ENCODE measurements at places on chromosomes 3 and 15.

DNA sequence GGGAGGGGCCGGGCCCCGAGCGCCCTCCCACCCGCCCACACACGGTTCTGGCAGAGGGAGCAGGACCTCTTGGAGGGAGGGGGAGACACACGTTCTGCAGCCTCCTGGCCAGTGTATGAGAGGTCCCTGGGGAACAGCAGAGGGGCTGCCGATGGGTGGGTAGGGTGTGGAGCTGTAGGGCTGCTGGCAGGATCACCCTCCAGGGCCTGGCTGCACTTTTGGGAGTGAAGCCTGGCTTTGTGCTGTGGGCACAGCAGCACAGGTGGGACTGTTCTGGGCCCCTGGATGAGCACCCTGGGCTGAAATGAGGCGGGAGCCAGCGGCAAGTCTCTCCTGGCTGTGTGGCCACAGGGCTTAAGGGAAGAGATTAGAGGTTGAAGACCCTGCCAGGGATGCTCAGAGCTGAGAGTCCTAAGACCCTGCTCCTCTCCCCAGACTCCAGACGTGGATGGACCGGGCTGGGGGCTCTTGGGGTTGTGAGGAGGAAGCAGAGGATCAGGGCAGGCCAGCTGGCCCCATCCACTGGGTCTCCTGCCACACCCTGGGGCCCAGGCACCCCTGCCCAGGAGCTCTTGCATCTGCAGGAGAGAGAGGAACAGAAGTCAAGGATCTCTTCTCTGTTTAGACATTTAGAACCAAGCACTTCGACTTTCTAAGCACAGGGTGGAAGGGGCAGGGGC is 45.2 kb downstream of the RGMA start:
- no peak overlapping the region for H3K4me3 ChIP-seq
- no peak for DNase-seq

GRCh38 chr3:14672588-14672987 is 2.4 kb upstream of the C3orf20 start:
- H3K27ac ChIP-seq: no peak overlapping the region
- DNase-seq: no peak
- no peaks in the 10 kb centered on the region for H3K27me3 ChIP-seq
- no peak overlapping the region for H3K4me3 ChIP-seq
- H3K4me1 ChIP-seq: peaks cover 3% of the 10 kb centered on the region
- no peaks in the 10 kb centered on the region for H3K36me3 ChIP-seq

- H3K36me3 ChIP-seq: no peaks in the 10 kb centered on the region
- no peaks in the 10 kb centered on the region for H3K4me1 ChIP-seq
- H3K27me3 ChIP-seq: peaks cover 30% of the 10 kb centered on the region
- no peak for DNase-seq
- H3K4me3 ChIP-seq: no peak overlapping the region
- no peak overlapping the region for H3K27ac ChIP-seq
Observed at GRCh38 chr15:98018761-98019351, 58.4 kb downstream of the ARRDC4 start.

- H3K4me3 ChIP-seq: peak overlapping the region; percentile 99
- H3K4me1 ChIP-seq: peaks cover 49% of the 10 kb centered on the region
- peaks cover 3% of the 10 kb centered on the region for H3K36me3 ChIP-seq
- H3K27ac ChIP-seq: peak overlapping the region; percentile 72
Observed at GRCh38 chr3:52535411-52536111, 844 bp upstream of the UQCC5 start.

DNA sequence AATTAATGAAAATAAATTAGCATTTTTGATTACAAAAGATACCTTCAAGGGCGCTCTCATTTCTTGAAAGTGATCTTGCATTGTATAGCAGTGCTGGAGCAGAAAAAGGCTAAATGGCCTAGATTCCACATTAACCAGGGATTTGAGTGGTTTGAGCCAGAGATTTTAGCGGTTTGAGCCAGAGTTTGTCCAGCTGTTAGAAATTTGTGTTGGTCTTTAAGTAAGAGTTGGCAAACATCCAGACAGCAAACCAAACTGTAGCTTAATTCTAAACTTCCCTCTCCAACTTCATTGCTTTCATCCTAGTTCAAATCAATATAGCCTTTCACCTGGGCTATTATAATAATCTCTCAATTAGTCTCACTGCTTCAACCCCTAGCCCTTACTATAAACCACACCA is 351.7 kb downstream of the IGSF11 start:
- peaks cover 12% of the 10 kb centered on the region for H3K27me3 ChIP-seq
- H3K36me3 ChIP-seq: no peaks in the 10 kb centered on the region
- DNase-seq: no peak
- no peak overlapping the region for H3K27ac ChIP-seq

DNA sequence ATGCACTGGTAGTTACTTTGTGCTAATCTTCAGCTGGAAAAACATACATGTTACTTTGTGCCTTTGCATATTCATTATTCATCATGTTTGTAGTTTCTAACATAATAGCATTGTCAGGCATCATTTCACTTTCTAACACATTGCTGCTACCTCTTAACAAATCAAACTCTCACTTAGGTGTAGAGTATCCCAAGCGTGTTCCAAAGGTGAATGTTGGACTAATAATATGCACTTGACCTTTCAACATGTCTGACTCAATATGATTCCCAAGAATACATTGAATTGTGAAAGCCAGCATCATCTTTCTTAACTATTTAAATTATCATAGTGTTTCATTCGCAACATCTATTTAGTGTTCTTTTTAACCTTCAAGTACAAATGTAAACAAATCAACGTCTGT is 211.6 kb downstream of the BBX start:
- no peaks in the 10 kb centered on the region for H3K27me3 ChIP-seq
- H3K36me3 ChIP-seq: peaks cover 16% of the 10 kb centered on the region
- DNase-seq: no peak
- no peak overlapping the region for H3K27ac ChIP-seq
